ENCODE measurements at places on chromosomes 2 and 18.

- no peak for DNase-seq
These were observed 40.6 kb downstream of the PMS1 start for GRCh38 chr2:189824694-189825396.

DNA sequence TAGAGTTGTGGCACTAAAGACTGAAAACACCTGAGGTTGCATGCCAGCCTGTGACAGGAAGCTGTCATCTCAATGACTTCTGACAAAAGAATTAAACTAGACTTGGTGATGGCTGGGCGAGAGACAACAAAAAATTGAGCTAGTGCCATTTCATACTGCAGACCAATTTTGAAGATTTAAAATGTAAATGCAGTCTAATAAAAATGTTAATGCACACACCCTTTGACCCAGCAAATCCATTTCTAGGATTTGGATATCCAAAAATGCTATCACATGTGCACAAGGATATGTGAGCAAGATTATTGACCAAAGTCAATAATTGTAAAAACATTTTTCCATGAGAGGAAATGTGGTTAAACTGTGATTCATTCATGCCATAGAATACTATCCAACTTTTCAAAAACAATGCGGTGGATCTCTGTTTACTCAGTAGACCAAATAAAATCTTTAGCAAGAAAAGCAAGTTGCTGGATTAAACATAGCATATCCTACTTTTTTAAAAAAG lies 5.6 kb downstream of the FBXO36 start:
- DNase-seq: no peak

DNA sequence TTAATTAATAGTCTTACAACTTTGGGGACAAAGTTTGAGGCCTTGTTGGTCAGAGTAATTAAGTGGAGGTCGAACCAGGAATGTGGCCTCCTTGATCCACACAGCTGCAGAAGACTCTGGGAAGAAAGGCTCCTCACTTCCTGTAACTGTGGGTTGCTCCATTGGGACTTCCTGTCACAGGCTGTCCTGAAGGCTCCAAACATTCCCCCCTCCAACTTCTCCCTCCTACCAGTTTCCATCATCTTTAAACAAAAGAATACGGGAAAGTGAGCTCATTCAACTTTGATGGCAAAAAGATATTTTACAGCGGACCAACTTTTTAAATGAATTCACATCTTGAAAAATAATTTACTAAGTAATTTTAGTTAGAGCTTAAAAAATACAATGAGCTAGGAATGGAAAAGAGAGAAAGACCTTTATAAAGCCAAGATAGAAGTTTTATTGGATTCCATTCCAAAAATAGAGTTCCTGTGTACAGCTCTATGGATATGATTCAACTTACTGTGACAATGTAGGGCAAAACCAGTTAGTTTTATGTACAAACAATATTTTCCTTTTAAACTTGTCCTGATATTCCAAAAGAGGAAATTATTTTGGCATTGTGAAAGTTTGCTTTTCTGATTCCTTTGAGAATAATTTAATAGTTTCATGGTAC lies 212.0 kb upstream of the NABP1 start:
- DNase-seq: no peak

- no peak for DNase-seq
These were observed 1323.2 kb upstream of the DDX18 start for GRCh38 chr2:116491292-116491691.

- no peak for DNase-seq
These were observed 44.9 kb downstream of the CPO start for GRCh38 chr2:206984206-206984605.

DNA sequence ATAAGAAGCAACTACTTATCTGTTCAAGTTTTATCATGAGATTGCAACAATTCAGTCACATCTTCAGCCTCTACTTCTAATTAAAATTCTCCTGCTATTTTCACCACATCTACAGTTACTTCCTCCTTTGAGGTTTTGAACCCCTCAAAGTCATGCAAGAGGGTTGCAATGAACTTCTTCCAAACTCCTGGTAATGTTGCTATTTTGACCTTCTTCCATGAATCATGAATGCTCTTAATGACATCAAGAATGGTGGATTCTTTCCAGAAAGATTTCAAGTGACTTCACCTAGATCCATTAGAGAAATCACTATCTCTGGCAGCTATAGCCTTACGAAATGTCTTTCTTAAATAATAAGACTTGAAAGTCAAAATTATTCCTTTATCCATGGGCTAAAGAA lies 1052.8 kb upstream of the NRXN1 start:
- DNase-seq: no peak

GRCh38 chr2:237051861-237052260 lies 33.8 kb upstream of the COPS8 start:
- DNase-seq: no peak

- no peak for DNase-seq
These were observed 121.8 kb downstream of the DSC3 start for GRCh38 chr18:30920757-30921156.

GRCh38 chr2:108870069-108870644 lies 83.6 kb downstream of the CCDC138 start:
- DNase-seq: no peak

GRCh38 chr2:11245322-11245721 lies 90.1 kb downstream of the SLC66A3 start:
- DNase-seq: no peak

- DNase-seq: no peak
These were observed 146.8 kb upstream of the PID1 start for GRCh38 chr2:229417916-229418315.

DNA sequence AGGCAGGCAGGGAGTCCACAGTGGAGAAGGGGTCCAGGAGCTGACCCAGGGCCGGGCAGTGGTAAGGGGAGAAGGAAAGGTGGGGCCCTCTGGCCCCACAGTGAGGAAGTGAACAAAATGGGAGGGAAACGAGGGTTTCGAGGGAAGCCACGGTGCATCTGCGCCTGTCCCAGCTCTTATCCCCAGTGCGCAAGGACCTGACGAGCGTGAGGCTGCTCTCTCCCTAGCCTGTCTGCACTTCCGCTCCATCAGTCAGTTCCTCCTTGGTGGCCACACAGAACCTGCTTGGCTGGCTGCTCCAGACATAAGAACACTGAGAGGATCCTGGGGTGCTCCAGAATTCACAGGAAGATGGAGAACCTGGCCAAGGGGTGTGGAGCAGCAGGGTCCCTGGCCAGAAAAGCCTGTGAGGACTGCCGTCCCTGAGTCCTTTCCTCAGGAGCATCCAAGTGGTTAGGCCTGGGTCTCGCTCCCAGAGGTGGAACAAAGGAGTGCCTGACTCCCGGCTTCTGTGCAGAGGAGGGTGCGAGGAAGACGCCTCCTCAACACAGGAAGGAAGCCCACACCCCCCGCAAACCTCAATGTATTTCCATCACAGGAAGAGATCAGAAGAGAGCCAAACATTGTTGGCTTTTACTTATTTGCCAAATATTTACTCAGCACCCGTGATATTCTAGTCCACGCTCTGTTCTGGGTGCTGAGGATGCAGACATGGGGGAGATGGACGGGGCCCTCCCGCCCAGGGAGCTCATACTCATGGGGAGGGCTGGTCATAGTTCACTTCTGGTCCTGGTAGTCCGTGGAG lies 43.7 kb upstream of the SEMA4C start:
- DNase-seq: peak; percentile 11

All from stimulated activated CD4-positive, alpha-beta T cell treated with anti-CD3 and anti-CD28 coated beads, Interleukin-15, amount 100 ng/mL, for 1 hour (primary cell).